Temporal lobe (tissue), 4 donors: ENCODE measurements at places on chromosomes 4 and X. TPM values are rescaled to one million over a fixed set of nuclear protein-coding genes. Genes with fewer than 3 reads are reported as not detected.

Gene MSX1
- 2.2 TPM for total RNA-seq

Gene INPP4B
- 4.7 TPM for total RNA-seq

Gene IL13RA1
- total RNA-seq, result 4.2 TPM

Gene HTN1
- total RNA-seq, result not detected

Gene MAGEA1
- not detected for total RNA-seq

Gene CLCN3
- 94.7 TPM for total RNA-seq

Gene CXCR3
- not detected for total RNA-seq

Gene GCNA
- total RNA-seq, result 1.5 TPM
